ENCODE measurements at places on chromosomes 2 and 18.

DNA sequence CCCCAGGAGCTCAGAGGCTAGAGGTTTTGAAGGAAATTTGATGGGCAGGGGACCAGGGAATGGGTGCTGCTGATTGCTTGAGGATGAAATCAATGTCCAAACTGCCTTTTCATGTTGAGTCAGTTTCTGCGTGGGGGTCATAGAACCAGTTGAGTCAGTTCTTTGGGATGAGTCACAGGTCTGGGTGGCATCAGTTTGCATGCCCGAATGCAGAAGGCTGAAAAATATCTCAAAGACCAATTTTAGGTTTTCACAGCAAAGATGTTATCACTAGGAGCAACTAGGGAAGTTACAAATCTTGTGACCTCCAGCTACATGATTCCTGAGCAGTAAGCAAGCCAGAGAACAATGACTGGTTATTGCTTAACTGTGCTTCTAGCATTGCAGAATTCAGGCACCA is 1135.1 kb upstream of the CRIM1 start:
- no peak for DNase-seq

DNA sequence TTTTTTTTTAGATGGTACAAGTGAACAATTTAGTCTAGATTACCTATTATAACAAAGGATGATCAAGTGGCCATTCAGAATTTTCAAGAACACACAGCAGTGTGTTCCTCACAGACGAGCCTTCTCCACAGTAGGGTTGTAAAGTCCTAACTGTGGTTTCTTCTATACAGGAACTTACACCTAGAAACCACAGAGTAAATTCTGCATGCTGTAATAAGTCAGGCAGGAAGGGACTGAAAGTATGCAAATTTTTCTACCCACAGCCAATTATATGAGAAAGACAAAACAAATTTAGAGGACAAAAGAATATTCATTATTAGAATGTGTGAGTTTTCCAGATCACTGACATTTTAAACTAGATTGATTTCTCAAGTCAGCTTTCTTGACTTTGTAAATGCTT is 99.5 kb downstream of the RBMS1 start:
- DNase-seq = no peak

DNA sequence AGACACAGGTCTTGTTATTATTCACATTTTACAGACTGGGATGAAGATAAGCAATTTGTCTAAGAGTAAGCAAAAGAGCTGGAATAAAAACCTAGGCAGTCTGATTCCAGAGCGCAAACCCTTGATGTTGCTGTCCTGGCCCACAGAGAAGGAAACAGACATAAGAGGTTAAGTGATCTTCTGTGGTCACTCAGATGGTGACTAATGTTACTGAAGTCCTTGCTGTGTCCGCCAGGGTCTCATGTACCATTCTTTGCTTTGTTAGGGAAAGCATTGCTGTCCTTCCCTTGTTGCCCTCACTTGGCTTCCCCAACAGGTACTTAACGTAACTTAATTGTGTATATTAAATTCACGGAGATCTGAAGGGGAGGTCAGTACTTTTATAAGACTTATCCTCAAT is 14.9 kb upstream of the FAP start:
- no peak for DNase-seq

DNA sequence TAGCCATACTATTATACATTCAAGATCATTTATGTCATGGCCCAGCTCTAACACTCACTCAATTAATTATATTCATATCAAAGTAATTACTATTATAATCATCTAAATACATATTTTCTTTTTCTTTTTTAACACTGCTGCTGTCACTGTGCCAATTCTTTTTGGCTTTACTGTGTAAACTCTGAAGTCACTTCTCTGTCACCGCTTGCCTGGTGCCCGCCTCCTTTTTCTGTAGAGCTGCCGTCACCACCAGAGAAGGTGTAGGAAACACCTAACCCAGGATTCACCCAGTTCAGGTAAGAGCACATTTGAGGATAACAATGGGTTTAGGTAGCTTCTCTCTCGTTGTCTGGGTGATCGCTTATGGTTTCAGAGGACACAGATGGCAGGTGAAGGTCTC is 93.3 kb downstream of the AOX1 start:
- DNase-seq = no peak

- DNase-seq = no peak
These were observed 673.9 kb downstream of the TRIB2 start for GRCh38 chr2:13390676-13391075.

GRCh38 chr2:223578846-223579245 is 23.3 kb downstream of the SCG2 start:
- DNase-seq = no peak

GRCh38 chr18:78006774-78007260 is 757.2 kb downstream of the GALR1 start:
- no peak for DNase-seq

GRCh38 chr2:9742601-9743000 is 100.7 kb upstream of the TAF1B start:
- no peak for DNase-seq

GRCh38 chr2:24220554-24221291 is 45.9 kb downstream of the FAM228A start:
- DNase-seq = no peak

- no peak for DNase-seq
These were observed 37.9 kb downstream of the DPYSL5 start for GRCh38 chr2:26885651-26886329.

GRCh38 chr2:202133909-202134265 is 60.8 kb downstream of the KIAA2012 start:
- no peak for DNase-seq

- DNase-seq = no peak
These were observed 6.7 kb upstream of the B3GNT7 start for GRCh38 chr2:231388725-231389346.

GRCh38 chr2:173126819-173127218 is 51.2 kb downstream of the MAP3K20 start:
- no peak for DNase-seq

GRCh38 chr18:36629836-36630235 is 199.0 kb downstream of the TPGS2 start:
- DNase-seq = no peak

GRCh38 chr2:54122171-54122935 is 6.9 kb downstream of the ACYP2 start:
- no peak for DNase-seq
